ENCODE measurements at places on chromosomes 5 and 9. TPM values are rescaled to one million over a fixed set of nuclear protein-coding genes. Genes with fewer than 3 reads are reported as not detected.

The LCN10 gene
- 4.5 TPM for total RNA-seq

The MAP1B gene
- total RNA-seq = 558 TPM

The F2R gene
- total RNA-seq = 16.1 TPM

The C5orf34 gene
- 0.56 TPM for total RNA-seq

- no peaks in the 10 kb centered on the region for H3K4me1 ChIP-seq
- H3K27ac ChIP-seq = no peak overlapping the region
- no peak for DNase-seq
- H3K36me3 ChIP-seq = no peaks in the 10 kb centered on the region
- H3K4me3 ChIP-seq = no peak overlapping the region
- H3K27me3 ChIP-seq = no peaks in the 10 kb centered on the region
Measured at GRCh38 chr5:135204151-135204600, 170.1 kb upstream of the PITX1 start.

- no peak for DNase-seq
- H3K27ac ChIP-seq = no peak overlapping the region
- H3K36me3 ChIP-seq = peaks cover 35% of the 10 kb centered on the region
- no peak overlapping the region for H3K4me3 ChIP-seq
- H3K4me1 ChIP-seq = no peaks in the 10 kb centered on the region
Measured at GRCh38 chr9:128254855-128255759, 20.7 kb downstream of the GOLGA2 start.

DNA sequence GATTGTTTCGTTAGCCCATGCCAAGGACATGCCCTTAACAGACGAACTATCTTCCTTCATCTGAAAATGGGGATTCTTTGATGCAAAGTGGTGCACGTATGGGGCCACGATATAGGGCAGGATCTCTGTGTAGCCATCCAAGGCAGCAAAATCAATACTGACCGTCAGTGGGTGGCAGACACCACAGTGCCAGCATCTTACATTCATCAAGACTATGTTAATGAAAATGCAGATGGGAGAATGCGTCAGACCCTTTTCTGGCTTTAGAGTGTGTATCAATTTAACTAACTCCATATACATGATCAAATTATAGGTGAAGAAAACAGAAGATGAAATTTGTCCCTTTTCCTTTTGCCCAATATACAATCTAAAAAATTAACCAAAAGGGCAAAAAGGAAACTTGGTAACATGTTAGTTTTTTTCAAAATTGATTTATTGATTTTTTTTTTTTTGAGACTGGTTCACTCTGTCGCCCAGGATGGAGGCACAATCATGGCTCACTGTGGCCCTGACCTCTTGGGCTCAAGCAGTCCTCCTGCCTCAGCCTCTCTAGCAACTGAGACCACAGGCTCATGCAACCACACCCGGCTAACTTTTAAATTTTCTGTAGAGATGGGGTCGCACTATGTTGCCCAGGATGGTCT is 169.2 kb upstream of the SPRY4 start:
- H3K36me3 ChIP-seq = no peaks in the 10 kb centered on the region
- H3K27ac ChIP-seq = no peak overlapping the region
- no peaks in the 10 kb centered on the region for H3K4me1 ChIP-seq
- no peak overlapping the region for H3K4me3 ChIP-seq
- no peak for DNase-seq
- H3K27me3 ChIP-seq = no peaks in the 10 kb centered on the region

- no peak for DNase-seq
- H3K36me3 ChIP-seq = no peaks in the 10 kb centered on the region
- H3K4me3 ChIP-seq = no peak overlapping the region
- H3K27me3 ChIP-seq = no peaks in the 10 kb centered on the region
- no peak overlapping the region for H3K27ac ChIP-seq
Measured at GRCh38 chr5:79119486-79119885, 7.9 kb downstream of the BHMT start.

DNA sequence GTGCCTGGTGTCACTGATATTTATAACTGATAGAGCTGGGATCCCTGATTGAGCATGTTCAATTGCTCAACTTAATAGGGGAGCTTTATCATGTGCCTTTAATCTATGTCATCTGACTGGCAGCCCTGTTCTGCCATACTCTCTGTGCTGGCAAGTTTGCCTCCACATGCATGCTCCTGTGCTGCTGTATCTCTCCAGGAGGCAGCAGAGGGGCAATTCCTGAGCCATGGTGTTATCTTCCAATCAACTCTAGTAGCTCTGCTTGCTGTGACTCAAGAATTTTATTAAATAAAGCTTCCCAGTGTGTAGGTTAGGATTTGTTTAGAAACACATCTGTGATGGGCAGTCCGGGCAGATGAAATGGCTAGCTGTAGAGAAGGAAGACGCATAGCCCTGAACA is 642.0 kb downstream of the KIF4B start:
- no peak overlapping the region for H3K27ac ChIP-seq
- H3K4me3 ChIP-seq = no peak overlapping the region
- H3K4me1 ChIP-seq = no peaks in the 10 kb centered on the region
- DNase-seq = no peak

- DNase-seq = no peak
- no peaks in the 10 kb centered on the region for H3K27me3 ChIP-seq
- peaks cover 12% of the 10 kb centered on the region for H3K4me1 ChIP-seq
- H3K27ac ChIP-seq = no peak overlapping the region
- H3K36me3 ChIP-seq = no peaks in the 10 kb centered on the region
Measured at GRCh38 chr5:179241175-179241574, 104.1 kb downstream of the ADAMTS2 start.

Measured in right atrium auricular region (tissue), 2 donors.